ENCODE measurements at places on chromosomes 6 and 20.

DNA sequence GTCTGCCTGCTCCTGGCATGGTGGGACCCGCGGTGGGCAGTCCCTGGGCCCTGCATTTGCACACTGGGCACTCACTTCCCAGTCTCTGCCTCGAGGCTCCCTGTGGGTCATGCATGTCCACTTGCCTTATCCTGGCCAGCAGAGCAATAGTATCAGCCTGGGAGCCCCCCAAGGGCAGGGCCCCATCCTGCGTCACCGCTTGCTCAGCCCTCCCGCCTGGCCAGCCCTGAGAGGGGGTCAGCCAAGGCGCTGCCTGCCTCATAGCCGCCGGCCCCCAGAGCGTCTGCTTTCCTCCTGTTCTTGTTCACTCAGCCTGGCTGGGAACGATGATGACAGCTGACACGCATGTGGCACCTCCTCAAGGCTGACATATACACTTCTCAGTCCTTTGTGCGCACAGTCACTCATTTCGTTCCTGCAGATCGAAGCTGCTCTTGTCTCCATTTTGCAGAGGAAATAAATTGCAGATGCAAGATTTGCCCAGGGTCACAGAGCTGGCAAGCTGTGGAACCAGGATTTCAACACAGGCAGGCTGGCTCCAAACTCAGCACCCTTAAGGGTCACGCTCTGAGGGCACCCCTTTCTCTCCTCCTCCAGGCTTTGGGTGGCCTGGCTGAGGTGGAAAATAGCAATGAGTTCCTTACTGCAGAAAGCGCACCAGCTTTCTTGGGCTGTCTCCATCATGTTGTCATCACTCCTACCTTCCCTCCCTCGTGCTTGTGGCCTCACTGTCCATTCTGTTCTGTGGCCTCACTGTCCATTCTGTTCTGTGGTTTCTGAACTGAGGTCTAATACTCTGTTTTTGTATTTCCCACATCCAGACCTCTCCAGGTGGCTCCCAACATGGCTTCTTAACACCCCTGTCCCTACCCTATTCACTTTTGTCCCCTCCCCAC, 17.2 kb downstream of the KCNK17 start:
- no peak for DNase-seq

DNA sequence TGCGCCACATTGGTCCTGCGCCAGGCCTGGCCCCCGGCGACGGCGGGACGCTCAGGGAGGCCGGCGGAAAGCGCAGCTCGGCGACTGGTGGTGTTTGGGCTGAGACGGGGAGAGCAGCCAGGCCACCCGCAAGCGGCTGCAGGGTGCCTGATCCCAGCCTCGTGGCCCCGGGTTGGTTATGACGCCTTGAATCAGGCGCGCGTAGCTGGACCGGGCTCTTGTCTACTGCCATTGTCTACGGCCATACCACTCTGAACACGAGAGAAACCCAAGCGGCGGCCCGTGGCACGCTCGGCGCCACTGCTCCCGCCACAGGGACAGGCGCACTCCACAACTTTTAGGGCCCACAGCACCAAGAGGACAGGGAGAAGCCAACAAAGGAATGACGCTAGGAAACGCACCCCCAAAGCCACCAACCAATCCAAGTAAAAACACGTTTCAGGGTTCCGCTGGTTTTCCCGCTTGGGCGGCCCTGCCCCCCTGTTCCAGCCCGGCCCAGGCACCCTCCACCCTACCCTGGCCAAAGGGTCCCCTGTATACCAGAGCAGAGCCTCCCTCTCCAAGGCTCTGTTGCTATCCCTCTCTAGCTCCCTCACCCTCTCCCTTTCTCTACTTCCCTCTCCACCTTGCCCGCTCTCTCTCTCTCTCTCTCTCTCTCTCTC, 1849.3 kb upstream of the DEFB115 start:
- no peak for DNase-seq

DNA sequence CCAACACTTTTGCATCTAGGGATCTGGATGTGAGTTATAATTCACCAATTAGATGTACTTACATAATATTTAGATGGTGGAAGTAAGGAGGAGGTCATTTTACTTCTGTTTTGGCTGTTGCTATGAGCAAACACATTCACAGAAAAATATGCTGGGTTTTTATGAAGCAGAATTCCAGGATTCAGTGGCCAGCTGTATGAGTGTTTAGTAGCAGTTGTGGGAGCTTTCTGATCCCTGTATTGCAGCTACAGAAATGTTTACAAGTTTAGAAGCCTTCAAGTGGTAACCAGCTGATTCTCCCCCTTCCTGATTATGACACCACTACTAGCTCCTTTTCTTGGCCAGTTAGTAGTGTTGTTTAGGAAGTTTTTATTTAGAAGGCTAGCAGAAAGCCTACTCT, 177.0 kb downstream of the TENT5A start:
- peak; percentile 31 for DNase-seq

- DNase-seq: no peak
Observed at GRCh38 chr6:134909701-134910592, 40.0 kb downstream of the ALDH8A1 start.

DNA sequence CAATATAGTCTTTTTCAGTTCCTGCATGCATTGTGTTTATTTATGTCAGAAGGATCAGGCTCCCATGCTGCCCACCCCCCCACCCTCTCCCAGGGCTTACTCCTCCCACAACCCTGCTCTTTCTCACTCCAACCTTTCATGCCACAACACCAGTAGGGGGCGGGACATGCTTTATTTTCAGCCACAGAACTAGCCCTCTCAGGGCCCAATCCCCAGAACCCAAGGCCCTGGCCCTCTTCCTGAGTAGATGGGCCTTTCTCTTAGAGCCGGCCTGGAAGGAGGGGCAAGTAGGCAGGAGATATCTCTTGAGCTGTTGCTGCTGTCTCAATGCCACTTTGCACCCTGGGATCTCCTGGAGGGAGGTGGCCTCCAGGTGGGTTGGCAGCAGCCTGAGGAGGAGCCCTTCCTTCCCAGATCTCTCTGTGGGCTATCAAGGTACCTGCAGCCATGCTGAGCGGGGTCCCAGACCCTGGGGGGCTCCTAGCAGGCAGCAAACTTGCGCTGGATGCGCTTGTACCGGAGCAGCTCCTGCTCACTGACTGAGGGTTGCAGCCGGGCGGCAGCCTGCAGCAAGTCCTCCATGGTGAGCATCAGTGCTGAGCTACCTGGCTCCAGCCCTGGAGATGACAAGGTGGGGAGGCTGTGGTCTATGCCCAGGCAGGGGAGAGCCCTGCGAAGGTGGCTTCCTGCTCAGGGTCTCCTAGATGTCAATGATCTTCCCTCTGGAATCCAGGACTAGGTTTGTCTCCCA, 3.5 kb downstream of the GNMT start:
- DNase-seq: no peak

- DNase-seq: no peak
Observed at GRCh38 chr20:19211661-19212468, 577 bp upstream of the SLC24A3 start.

GRCh38 chr20:53944796-53945195, 125.6 kb downstream of the BCAS1 start:
- DNase-seq: no peak

DNA sequence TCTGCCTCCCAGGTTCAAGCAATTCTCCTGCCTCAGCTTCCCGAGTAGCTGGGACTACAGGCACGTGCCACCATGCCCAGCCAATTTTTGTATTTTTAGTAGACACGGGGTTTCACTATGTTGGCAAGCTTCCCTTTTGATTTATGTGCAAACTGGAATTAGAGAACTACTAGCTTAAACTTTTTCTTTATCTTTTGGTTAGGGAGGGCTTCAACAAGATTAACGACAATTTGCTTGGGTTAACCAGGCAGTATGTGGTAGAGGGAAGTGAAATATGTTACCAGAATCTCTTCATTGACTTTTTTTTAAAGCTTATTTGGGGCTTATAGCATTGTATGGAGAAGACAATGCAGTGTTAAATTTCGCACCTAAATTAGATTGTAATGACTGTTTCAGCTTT, 9.0 kb downstream of the MYO6 start:
- DNase-seq: no peak

GRCh38 chr6:133358574-133359150, 117.5 kb downstream of the EYA4 start:
- DNase-seq: no peak

DNA sequence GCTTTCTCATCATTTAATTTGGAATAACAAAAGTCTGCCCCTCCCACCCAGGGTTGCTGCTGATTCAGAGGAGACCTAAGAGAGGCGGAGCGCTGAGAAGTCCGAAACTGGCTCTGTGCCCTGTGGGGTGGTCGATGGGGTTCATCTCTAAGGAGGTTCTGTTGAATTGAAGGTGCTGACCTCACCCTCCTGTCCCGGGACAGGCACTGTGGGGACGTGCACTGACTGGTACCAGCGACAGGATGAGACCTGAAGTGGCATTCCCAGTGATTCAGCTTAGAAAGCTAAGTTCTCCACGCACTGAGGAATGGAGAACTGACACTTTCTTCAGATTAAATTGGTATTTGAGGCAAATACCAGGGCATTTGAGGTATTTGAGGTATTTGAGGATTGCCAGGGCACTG, 1.3 kb downstream of the GUCA1B start:
- no peak for DNase-seq

- DNase-seq: no peak
Observed at GRCh38 chr20:62590309-62591121, 51.8 kb upstream of the SLCO4A1 start.

DNA sequence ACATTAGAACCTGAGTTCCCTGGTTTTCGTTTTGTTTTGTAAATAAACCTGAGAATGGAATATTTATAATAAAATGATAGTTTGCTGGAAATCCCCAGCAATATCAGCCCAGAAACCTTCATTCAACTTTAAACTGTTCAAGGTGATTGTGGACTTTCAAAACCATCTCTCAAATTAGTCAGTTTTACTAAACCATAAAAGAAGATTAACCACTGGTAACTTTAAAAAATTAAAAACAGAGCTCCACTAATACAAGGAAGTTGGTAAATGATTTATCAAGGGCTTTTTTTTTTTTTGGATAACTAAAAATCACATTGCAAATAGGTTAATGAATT, 10.0 kb downstream of the MBOAT1 start:
- no peak for DNase-seq

DNA sequence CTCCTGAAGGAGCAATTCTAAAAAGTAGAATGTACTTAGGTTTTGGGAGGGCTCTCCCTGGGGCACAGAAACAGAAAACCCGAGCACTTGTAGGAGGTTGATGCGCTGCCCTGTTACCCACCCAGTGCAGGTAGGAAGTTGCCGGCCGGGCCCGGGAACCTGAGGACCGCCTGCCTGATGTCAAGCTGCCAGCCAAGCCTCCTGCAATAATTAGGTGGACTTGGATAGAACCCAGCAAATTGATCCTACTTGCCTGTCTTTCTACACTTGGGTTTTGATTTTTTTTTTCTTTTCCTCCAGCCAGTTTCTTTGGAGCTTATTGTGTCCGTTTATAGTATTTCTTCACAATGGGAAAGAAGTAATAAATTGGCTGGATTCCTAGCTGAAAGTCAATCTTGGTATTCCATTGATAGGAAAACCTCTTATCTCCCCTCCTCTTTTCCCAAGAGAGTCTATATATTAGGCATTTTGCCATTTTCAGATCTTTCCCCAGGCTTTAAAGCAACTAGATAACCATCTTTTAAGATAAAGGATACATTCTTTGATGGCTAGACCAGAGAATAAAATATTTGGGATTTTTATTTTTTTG, 78.3 kb upstream of the FYN start:
- DNase-seq: no peak

DNA sequence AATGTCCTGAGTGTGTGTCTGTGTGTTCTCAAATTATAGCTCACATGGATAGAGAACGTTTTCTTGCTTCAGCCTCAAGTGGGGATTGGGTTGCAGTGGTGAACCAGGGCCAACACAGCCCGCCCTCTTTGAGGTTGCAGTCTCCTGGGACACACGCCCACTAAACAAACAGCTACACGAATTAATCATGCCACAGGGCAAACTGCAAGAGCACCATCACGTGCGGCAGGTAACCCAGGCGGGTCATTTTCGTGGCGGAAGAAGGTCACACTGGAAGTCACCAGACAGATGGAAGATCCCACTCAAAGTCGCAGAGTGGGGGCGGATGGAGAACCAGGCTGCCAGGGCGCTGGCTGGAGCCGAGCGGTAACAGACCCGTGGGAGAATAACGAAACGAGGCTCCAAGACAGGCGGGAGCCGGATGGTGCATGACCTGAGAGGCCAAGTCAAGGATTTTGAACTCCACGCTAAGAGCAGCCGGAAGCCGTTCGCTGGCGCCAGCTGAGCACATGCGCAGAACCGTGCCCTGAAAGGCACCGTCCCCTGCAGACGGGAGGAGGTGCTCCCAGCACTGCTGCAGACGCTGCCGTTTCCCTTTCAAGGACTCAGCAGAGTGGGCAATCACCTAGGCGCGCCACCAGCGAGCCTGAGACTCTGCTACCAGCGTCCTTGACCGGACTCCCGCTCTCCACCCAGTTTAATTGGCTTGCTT, 10.7 kb downstream of the DLL1 start:
- no peak for DNase-seq

DNA sequence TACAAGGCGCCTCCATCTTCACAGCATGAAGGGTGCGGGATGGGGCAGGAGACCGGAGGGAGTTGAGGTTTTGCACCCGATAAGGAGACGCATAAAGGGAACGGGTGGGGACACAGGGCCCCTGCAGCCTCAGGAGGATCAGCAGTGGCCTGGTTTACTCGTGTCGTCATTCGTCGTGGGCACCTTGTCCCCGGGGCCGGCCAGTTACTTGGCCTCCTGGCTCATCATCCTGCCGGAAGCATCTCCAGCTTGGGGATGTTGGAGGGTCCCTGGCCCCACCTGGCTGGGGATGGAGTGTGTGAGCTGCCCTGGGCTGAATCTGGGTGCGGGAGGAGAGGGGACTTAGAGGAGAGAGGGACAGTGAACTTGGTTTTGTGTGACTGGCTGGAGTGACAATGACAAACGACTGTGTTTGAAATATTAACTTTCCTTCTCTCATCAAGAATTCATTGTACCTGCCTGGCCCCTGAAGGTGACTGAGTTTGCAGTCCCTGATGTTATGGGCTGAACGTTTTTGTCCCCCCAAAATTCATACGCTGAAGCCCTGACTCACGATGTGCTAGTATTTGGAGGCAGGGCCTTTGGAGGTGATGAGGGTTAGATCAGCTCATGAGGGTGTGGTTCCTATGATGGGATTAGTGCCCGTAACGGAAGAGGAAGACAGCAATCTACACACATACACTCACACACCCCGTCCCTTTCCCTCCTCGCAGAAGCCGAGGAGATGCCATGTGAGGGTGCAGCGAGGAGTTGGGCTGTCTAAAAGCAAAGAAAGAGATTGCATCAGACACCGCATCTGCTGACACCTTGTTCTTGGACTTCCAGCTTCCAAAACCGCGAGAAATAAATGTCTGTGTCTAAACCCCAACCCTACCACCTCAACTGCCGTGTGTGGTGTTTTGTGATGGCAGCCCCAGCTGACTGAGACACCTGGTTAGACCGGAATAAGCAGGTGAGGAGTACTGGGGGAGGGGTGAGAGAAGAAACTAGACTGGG, 65.0 kb upstream of the MAP3K4 start:
- no peak for DNase-seq

- DNase-seq: no peak
Observed at GRCh38 chr6:107330168-107330567, 129.2 kb downstream of the PDSS2 start.

DNA sequence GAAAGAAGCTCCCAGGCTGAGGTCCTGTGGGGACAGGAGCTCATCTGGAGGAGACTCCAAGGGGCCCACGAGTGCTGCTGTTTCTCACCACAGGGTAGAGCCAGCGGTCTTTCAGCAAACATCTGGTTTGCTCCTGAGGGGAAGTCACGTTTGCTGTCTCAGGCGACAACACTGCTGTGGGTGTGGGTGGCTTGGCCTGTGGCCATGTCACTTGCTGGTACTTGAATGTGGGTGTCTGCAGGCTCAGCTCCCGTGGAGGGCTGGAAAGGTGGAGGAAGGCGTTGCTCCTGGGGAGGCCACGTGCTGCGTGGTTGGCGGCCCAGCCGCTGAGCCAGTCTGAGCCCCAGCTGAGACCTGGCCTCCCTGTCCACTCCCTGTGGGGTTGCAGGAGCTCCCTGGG, 52.8 kb upstream of the MPC1 start:
- DNase-seq: no peak
